Ovary (tissue), 10 donors: ENCODE measurements at places on chromosomes 5 and 9. TPM values are rescaled to one million over a fixed set of nuclear protein-coding genes. Genes with fewer than 3 reads are reported as not detected.

Gene SLC4A9
- total RNA-seq: not detected

Gene PPP2R2B
- 1.1 TPM for total RNA-seq

Gene SGCD
- 19.4 TPM for total RNA-seq

Gene LIFR
- 67.1 TPM for total RNA-seq

DNA sequence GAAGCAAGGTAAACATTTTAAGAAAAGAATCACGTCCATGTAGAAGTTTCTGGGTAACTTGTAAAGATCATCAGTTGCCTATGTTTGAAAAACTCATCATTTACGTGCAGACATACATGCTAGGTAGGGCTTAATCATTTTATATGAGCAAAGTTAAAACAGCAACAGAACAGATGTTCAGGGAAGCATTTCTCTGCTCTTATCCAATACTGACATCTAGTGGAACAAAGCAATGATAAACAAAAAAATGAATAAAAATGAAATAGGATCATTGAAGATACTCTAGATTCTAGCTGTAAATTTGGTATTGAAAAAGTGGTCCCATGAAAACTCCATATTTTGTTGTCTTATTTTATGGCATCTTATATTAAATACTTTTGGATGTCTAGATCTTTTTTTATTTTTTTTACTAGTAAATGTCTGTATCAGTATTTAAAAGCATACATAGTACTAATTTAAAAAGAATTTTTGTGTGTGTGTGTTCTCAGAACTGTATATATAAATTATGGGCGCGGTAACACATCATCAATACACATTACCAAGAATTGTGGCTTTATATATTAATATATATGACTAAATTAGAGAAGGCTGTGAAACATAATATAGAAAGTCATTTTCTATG, 1050.2 kb downstream of the CDH12 start:
- H3K36me3 ChIP-seq: no peaks in the 10 kb centered on the region
- H3K27me3 ChIP-seq: no peaks in the 10 kb centered on the region
- no peak overlapping the region for H3K27ac ChIP-seq
- H3K4me3 ChIP-seq: no peak overlapping the region

- no peak overlapping the region for H3K4me3 ChIP-seq
- H3K27ac ChIP-seq: no peak overlapping the region
- no peaks in the 10 kb centered on the region for H3K36me3 ChIP-seq
- no peaks in the 10 kb centered on the region for H3K27me3 ChIP-seq
- no peak for DNase-seq
- H3K4me1 ChIP-seq: peaks cover 3% of the 10 kb centered on the region
Observed at GRCh38 chr5:181054138-181054537, 14.1 kb downstream of the BTNL9 start.

Gene CATSPER3
- 0.69 TPM for total RNA-seq

Gene FOXD4L5
- total RNA-seq: 0.07 TPM

DNA sequence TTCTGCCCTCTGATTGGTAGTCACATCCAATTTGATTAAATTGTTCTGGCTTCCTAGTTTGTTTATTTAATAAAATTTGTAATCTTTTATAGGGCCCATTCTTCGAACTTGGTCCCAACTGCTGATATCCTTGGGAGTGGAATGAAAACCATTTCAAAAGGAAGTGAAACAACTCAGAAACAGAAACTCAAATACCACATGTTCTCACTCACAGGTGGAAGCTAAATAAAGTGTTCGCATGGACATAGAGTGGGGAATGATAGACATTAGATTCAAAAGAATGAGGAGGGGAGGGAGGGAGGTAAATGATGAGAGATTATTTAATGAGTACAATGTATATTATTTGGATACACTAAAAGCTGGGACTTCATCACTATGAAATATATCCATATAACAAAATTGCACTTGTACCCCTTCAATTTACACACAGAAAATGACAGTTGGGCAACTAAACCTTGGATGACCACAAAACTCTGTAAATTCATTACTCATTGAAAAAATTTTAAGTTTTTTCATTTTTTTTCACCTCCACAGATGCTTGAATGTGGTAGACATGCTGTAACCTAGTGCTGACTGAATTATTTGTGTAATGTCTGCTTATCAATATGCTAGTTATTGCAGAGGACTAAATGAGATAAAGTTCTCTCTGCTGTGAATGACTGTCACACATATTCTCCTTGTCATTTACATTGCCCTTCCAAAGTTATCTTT, 16.0 kb downstream of the ATP10B start:
- no peaks in the 10 kb centered on the region for H3K4me1 ChIP-seq
- H3K36me3 ChIP-seq: no peaks in the 10 kb centered on the region
- H3K4me3 ChIP-seq: no peak overlapping the region
- no peaks in the 10 kb centered on the region for H3K27me3 ChIP-seq
- DNase-seq: no peak
- no peak overlapping the region for H3K27ac ChIP-seq

Gene KCNV2
- total RNA-seq: not detected
